ENCODE measurements at places on chromosomes 5 and 9. TPM values are rescaled to one million over a fixed set of nuclear protein-coding genes. Genes with fewer than 3 reads are reported as not detected.

The MAMDC4 gene
- 3.4 TPM for total RNA-seq

The ACOT12 gene
- total RNA-seq: not detected

The KIAA0825 gene
- total RNA-seq: 2.6 TPM

The PCDHA9 gene
- total RNA-seq: not detected

The PFN3 gene
- total RNA-seq: not detected

The ENTPD2 gene
- 0.20 TPM for total RNA-seq

The ABO gene
- total RNA-seq: 2.1 TPM

The PCDHGB6 gene
- total RNA-seq: 0.10 TPM

GRCh38 chr5:26757941-26758340 is 280.4 kb downstream of the CDH9 start:
- DNase-seq: no peak
- H3K27me3 ChIP-seq: no peaks in the 10 kb centered on the region

- no peak for DNase-seq
- H3K4me1 ChIP-seq: no peaks in the 10 kb centered on the region
- H3K27me3 ChIP-seq: peaks cover 26% of the 10 kb centered on the region
- H3K27ac ChIP-seq: no peak overlapping the region
- H3K4me3 ChIP-seq: no peak overlapping the region
These were observed 73.4 kb upstream of the PPARGC1B start for GRCh38 chr5:149656576-149657182.

DNA sequence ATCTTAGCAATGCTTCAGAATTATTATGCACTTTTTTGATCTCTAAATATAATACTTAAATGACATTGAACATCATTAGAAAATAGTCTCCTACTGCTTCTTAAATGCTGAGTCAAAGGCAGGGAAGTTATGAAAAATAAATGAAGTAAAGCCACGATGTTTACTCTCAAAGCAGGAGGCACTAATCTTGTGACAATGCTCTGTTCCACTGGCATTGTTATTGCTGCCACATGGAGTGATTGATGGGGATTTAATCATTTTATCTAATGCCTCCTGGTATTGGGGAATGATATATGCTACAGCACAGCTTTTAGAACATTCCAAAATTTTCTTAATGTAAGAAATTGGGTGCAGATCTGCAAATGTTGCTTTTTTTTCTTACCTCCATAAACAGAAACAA is 1655.4 kb upstream of the NUDT12 start:
- H3K27me3 ChIP-seq: no peaks in the 10 kb centered on the region
- no peak for DNase-seq
- no peaks in the 10 kb centered on the region for H3K4me1 ChIP-seq
- no peaks in the 10 kb centered on the region for H3K36me3 ChIP-seq
- no peak overlapping the region for H3K4me3 ChIP-seq

DNA sequence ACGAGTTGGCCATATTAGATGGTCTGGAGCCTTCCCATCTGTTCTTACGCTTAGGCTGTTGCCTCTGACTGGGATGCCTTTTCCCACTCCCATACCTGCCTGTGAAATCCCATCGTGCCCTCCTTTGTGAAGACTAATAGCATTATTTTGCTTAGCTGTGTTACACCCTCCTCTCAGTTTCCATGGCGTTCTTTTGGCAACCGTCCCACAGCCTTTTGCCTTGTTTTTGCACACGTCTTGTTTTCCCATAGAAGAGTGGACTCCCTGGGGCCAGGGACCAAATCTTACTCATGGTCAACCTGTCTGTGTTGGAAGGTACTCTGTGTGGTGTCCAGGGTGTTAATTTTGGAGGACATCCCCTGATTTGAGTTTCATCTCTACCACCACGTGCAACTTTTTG is 242.1 kb downstream of the HSPA4 start:
- no peak overlapping the region for H3K27ac ChIP-seq
- DNase-seq: no peak
- no peaks in the 10 kb centered on the region for H3K36me3 ChIP-seq
- peaks cover 2% of the 10 kb centered on the region for H3K4me1 ChIP-seq

DNA sequence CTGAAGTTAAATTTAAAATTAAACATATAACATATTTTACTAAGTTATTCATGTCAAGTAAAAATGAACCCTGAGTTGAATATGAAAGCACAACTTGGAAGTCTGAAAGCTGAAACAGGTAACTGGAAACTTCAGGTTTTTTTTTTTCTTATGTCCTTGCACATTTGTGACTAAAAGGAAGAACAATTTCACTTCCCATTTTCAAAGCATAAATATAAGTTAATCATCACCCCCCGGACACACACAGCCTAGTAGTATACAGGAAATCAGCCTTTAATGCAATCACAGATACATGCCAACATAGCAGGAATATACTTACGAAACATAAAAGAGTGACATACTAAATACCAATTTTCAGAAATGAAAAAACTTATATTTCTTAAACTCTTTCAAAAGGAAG is 225.9 kb downstream of the RFX3 start:
- H3K4me1 ChIP-seq: peaks cover 2% of the 10 kb centered on the region
- no peak for DNase-seq
- H3K27me3 ChIP-seq: no peaks in the 10 kb centered on the region
- H3K4me3 ChIP-seq: no peak overlapping the region

DNA sequence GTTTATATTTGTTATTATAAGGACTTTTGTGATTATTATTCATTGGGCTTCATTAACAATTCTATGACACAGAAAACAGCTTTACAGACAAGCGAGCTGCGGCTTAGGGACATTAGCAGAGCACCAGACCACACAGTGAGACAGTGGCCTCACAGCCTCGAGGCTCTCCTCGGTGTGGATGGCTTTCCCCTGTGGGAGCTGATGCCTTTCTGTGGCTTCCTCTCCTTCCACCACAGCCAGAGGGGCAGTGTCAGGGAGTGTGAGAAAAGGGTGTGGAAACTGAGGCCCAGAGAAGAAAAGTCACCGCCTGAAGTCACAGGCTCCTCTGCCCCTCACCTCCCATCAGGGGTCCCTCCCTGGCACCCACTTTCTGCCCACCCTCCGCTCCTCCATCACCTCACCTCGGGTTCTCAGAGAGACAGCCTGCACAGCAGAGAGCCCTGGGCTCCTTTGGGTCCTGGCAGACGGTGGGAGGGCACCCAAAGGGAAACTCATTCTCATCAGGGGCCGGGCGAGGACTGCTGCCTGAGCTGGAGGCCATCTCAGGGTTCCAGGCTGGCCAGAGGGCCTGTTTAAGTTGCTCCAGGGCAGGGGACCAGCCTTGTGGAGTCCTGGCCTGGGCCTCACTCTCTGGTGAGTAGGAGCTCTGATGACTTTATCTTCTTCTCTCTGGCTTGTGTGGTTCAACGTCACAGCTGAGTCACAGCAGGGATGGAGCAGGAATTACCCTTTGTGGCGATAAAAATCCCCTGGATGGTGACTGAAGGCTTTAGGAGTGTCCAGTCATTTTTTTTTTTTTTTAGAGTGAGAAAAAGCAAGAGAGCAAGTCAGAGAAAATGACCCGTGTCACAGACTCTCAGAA is 830 bp downstream of the TRAF1 start:
- H3K27ac ChIP-seq: peak overlapping the region; percentile 100
- H3K27me3 ChIP-seq: no peaks in the 10 kb centered on the region
- peaks cover 5% of the 10 kb centered on the region for H3K36me3 ChIP-seq
- DNase-seq: peak; percentile 60

DNA sequence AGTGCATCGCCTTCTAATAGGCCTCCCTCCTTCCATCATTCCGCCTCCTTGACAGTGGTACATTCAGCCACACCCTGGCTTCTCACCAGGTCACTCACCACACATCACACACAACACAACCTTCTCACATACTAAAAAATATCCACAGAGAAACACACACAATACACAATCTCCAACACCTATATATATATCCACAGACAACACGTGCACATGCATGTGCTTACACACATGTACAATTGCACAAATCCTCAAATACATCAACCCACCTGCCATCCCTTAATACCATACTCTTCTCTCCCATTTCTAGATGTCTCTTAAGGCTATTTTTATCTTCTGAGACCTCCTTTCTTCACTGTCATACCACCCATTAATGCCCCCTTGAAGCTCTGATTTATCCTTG is 57.6 kb downstream of the PPP2R2B start:
- no peaks in the 10 kb centered on the region for H3K4me1 ChIP-seq
- DNase-seq: no peak
- H3K27me3 ChIP-seq: no peaks in the 10 kb centered on the region
- H3K27ac ChIP-seq: no peak overlapping the region
- H3K4me3 ChIP-seq: no peak overlapping the region
- H3K36me3 ChIP-seq: no peaks in the 10 kb centered on the region

DNA sequence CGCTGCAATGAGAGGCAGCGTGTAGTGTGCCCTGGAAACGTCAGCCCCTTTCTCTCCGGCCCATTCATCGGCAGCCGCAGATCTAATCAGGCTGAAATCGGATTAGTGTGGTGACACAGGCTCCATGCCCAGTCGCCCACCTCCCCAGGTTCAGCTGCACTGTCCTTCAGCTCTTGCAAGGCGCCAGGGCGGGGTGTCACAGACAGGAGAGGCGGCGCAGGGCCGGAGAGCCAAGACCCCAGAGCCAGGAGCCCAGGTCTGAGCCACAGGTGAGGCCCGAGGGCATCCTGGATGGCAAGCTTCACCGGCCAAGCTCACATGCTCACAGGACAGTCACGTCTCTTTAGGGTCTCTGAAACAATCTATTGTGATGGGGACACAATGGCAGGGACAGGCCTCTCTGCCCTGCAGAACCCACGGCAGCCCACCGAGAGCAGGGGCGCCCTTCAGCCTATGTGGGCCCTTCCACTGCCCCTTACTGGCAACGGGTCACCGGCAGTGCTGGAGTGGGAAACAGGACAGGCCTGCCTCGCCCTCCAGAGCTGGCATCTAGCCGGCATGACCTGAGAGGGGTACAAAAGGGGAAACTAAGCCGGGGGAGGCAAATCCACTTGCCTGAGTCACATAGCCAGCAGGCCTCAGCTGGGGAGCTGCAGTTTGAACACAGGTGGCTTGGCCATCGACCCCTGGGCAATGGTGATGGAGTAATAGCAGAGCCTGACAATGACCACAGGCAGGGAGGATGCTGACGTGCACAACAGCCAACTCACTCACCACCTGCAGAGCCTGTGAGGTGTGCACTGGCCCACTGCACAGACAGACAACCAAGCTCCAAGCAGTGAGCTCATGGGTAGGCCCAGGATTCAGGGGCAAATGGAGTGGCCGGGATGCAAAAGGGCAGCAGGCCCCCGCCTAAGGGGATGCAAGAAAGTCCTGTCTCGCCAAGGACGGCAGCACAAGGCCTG is 48.1 kb downstream of the VAV2 start:
- H3K4me3 ChIP-seq: no peak overlapping the region
- no peak overlapping the region for H3K27ac ChIP-seq
- no peaks in the 10 kb centered on the region for H3K27me3 ChIP-seq
- no peak for DNase-seq

- H3K27me3 ChIP-seq: no peaks in the 10 kb centered on the region
- H3K27ac ChIP-seq: no peak overlapping the region
- H3K36me3 ChIP-seq: no peaks in the 10 kb centered on the region
- H3K4me1 ChIP-seq: peaks cover 8% of the 10 kb centered on the region
- no peak for DNase-seq
These were observed 4.9 kb downstream of the TPRN start for GRCh38 chr9:137195525-137196220.

DNA sequence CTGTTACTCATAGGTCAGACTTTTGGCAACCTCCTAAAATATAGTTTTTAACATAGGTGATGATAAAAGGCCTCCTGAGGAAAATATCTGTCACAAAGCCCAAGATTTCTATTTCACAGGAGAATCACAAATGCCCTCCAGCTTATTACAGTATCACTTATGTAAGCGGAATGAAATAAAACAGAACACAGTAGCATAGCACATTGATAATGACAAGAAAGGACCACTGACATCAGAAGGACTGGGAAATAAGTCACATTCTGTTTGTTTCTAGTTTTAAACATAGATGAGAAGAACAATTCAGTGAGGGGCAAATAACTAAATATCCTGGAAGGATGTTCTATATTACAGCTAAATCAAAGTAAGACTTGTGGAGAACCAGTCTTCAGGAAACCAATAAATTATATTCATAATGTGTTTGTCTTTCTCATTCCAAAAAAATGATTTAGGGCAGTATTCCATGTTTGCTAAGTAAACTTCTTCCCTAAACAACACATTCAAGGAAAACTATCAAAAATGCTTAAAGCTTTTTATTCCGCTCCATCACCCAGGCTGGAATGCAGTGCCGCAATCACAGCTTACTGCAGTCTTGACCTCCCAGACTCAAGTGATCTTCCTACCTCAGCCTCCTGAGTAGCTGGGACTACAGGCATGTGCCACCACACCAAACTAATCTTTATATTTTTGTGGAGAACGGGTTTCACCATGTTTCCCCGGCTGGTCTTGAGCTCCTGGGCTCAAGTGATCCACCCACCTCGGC is 20.8 kb upstream of the CTNNAL1 start:
- H3K36me3 ChIP-seq: peaks cover 3% of the 10 kb centered on the region
- peaks cover 5% of the 10 kb centered on the region for H3K4me1 ChIP-seq
- no peak overlapping the region for H3K4me3 ChIP-seq

DNA sequence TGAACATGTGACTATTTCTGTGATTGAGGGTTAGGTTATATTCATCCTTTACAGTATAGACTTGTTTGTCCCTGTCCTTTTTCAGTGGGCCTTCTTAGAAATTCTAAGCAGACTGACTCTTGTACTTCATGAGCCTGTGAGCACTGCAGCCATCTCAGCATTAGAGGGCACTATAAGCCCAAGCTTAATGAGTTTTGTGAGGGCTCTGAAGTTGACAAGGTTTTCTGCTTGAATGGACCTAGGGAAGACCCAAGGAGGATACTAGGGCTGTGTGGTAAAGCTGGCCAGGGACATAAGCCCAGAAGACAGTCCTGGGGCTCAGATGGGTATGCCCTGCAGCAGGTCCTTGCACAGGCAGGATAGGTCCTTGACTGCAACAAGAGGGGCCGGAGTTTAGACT is 126.5 kb downstream of the MRPS30 start:
- H3K4me3 ChIP-seq: no peak overlapping the region
- no peak for DNase-seq
- H3K36me3 ChIP-seq: no peaks in the 10 kb centered on the region
- H3K27me3 ChIP-seq: no peaks in the 10 kb centered on the region
- no peak overlapping the region for H3K27ac ChIP-seq
- no peaks in the 10 kb centered on the region for H3K4me1 ChIP-seq

DNA sequence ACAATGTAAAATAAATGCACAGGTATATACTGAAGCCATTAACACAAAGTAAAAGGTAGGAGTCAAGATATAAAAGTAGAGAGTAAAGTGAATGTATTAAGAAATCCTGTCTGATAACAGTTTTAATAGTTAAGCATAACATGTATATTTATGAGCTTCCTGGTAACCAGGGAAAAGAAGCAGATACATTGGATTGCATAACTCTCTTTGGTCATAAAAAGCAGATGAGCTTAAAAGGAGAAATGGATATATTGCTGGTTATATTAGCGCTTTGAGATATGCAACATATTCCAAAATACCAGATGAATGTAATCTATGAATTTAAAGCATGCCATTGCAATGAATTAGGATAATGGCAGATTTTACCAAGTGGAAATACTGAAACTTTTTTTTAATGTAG is 6.2 kb upstream of the TNFSF8 start:
- H3K36me3 ChIP-seq: no peaks in the 10 kb centered on the region
- no peak overlapping the region for H3K27ac ChIP-seq
- no peak overlapping the region for H3K4me3 ChIP-seq
- DNase-seq: no peak
- H3K27me3 ChIP-seq: no peaks in the 10 kb centered on the region

Measured in T-helper 17 cell (primary cell).